Central memory CD4-positive, alpha-beta T cell (primary cell): ENCODE measurements at places on chromosomes 12 and 14.

GRCh38 chr12:84495711-84496110 lies 416.9 kb downstream of the SLC6A15 start:
- DNase-seq: no peak

GRCh38 chr12:12874029-12874428 lies 17.3 kb upstream of the GPRC5A start:
- DNase-seq: no peak

GRCh38 chr14:101019990-101020710 lies 116.6 kb upstream of the RTL1 start:
- DNase-seq: no peak

- no peak for DNase-seq
Observed at GRCh38 chr14:45084946-45085346, 1.0 kb downstream of the PRPF39 start.

- no peak for DNase-seq
Observed at GRCh38 chr14:95327558-95328374, 8.1 kb upstream of the CLMN start.

DNA sequence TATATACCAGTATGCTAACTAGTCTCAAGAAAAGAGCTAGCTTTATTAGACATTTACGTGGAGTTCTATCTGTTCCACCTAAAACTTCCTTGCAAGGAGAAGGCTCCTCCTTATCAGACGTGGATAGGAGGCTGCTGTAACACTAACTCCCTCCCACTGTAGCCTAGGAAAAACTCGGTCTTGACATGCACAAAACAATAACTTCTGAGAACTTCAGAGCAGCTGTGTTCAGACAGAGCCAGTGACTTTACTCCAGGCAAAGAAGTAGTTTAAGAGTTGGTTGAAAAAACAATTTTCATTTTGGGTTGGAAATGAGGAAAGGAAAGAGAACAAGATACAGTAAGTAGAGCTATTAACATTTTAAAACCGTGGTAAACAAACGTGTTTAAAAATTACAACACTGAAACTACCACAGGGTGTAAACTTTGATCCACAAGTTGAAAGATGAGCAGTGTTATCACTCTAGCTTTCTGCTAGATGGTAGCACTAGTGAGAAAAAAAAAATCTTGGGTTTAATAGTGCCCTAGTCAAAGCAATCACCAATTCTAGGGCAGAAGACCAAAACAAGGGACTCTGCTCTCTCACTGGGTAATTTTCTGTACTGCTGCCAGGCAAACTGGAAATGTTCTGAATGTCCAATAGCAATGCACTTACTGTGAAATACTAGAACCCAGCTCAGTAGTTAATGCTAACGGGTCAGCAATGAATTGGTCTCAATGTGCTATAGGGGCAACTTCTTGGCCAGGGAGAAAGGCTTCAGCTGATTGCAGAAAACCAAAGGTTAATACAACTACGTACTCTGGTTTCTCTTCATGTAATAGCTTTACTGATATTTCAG lies 2.4 kb downstream of the ATF7 start:
- no peak for DNase-seq

DNA sequence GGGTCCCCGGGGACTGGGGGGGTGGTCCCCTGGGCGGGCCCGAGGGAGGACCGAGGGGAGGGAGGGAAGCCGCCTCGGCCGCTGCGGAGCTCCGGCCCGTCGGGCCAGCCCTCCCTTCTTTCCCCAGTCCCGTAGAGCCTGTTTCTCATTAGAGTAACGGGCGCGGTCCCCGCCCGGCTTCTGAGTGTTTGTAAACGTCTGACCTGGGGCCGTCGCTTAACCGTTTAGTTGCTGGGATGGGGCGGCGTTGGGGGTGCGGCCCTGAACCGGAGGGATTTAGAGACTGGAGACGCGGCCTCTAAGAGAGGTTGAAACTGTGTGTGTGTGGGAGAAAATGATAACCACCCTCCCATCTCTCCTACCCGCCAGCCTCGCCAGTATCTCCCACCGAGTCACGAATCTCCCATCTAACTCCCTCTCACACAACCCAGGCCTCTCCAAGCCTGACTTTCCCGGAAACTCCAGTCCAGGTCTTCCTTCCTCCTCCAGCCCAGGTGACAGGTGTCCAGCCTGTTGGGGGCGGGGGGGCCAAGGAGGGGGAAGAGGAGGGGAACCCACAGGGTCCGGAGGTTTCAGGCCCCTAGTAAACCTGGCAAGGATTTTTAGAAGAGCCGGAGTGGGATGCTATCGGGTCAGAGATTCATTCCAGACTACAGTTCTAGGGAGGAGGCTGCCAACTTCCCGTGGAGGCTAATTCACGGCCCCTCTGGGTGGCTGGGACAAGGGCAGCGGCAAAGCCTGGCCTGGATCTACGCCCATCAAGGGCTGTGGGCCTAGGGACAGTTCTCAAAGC lies 1.1 kb upstream of the NFATC4 start:
- DNase-seq: no peak

- DNase-seq: no peak
Observed at GRCh38 chr12:113276306-113276705, 55.0 kb downstream of the TPCN1 start.

DNA sequence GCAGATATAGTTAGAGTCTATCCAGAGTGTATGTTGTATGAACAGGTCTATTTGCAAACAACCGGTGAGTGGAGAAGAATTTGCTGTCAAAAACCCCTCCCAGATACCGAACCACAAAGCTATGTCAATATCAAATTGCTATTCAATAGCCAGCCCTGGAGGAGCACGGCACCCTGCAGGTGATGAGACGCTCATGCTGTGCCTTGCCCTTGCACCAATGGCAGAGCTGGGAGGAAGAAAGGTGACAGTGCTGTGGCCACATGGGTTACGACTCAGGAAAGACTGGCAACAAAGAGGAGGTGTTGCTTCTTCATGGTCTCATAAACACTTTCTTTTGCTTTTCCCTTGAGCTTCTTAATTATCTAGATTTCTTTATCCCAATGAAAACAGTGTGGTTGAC lies 55.7 kb downstream of the PAX9 start:
- DNase-seq: no peak

DNA sequence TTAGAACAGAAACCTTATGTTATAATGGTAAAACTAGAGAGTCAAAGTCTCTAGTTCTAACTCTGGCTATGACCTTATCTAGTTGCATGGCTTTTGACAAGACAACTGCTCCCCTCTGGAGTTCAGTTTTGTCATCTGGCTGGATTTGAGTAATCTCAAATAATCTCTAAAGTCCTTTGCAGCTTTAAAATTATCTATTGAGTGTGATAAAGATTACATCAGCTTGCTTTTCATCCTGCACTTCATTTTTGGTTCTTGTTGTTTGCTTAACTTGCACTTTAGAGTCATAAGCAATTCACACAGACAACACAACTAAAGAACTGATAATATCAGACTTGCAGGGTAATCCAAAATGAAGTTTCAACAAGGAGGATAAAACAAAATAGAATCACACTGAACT lies 2.3 kb downstream of the AKAP5 start:
- DNase-seq: no peak

GRCh38 chr14:85542623-85543022 lies 12.7 kb downstream of the FLRT2 start:
- no peak for DNase-seq

DNA sequence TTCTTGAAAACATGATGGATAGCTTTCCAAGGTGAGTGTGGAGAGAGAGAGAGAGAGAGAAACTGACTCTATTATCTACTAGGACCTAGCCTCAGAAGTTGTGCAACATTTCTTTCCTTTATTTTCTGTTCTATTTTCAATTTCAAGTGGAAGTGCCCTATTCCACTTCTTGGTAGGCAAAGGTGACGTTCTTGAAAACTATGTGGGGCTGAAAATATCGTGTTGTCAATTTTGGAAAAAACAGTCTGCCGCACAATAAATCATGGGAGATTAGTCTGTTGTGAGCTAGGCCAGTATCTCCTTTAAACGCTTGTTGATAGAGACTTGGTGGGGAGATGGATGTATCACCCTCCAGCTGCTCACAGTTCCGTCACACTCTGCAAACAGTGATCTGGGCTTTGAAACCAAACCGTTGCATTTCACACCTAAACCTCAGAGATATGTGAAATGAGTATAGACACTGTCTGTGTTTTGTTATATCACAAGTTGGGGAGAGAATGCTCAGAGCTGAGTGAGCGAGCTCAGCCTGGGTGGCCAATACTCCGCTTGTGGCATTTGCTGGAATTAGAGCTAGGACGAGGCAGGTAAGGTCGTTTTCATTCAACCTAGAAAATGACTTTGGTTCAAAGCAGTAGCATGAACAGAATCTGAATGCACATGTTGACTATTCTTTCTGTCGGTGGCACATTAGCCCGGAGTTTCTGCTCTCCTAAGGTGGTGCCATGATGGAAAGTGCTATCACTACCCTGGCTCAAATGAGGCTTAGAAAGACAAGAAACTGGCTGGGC lies 75.1 kb upstream of the ST8SIA1 start:
- DNase-seq: peak; percentile 69

DNA sequence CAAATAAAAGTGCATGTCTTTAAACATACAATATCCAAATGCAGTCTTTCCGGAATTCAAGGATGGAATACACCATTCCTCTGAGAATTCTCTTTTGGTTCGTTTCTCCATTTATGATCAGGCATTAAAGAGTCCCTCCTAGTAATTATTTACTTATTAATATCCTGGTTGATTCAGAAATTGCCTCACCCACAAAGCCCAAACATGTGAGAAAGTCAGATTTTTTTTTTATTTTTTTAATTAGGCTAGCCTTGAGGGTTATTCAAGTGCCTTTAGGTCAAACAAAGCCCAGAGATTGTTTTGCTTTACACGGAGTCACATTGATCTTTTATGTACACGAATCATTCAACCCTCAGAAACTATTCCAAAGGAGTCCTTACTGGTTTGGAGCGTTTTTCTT lies 6.4 kb upstream of the TSPAN8 start:
- no peak for DNase-seq

- no peak for DNase-seq
Observed at GRCh38 chr12:71935594-71935993, 3.1 kb upstream of the TPH2 start.

- DNase-seq: no peak
Observed at GRCh38 chr12:10900530-10900929, 8.8 kb downstream of the TAS2R13 start.

- DNase-seq: no peak
Observed at GRCh38 chr12:75611041-75611440, 99.6 kb upstream of the KRR1 start.

DNA sequence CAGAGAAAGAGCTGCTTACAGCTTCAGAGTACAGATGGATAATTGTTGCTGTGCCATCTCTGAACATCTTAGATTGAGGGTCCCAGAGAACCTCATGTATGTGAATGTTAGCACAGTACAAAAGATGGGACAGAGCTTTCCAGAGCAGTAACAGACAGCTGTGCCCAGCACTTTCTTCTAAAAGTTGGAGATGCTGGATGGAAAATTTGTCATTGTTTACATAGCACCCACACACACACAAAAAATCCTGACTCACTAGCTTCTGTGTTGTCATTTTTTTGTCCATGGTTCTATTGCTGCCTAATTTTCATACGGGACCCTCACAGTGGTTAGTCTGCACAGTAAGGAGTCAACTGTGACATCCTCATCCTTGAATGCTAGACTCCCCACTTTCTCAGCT lies 374.7 kb downstream of the DIO2 start:
- DNase-seq: no peak

GRCh38 chr14:59755409-59756135 lies 115.0 kb downstream of the RTN1 start:
- DNase-seq: no peak

- no peak for DNase-seq
Observed at GRCh38 chr14:39005044-39005880, 97.8 kb downstream of the SEC23A start.

GRCh38 chr12:63997198-63997597 lies 152.7 kb downstream of the SRGAP1 start:
- DNase-seq: no peak
